Activated T-cell treated with anti-CD3 and anti-CD28 coated beads, Interleukin-2, amount 50 U/mL, for 72 hours (primary cell): ENCODE measurements at places on chromosomes 2 and 18. TPM values are rescaled to one million over a fixed set of nuclear protein-coding genes. Genes with fewer than 3 reads are reported as not detected.

Gene RRM2
- 233 TPM for total RNA-seq

DNA sequence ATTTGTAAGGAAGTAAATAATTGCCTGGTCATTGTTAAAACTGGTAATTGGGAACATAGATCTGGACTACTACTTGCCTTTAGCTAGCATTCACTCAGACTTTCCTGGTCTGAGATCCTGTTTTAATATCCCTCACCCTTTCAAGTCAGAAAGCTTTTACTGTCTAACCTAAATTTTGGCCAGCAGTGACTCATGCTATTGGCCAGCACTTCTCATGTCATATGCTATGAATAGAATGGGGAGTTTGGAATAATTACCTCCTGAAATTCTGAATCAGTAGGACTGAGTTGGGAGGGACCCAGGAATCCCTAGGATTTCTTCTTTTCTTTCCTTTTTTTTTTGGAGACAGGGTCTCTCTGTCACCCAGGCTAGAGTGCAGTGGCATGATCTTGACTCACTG lies 19.3 kb downstream of the STK36 start:
- H3K36me3 ChIP-seq = no peaks in the 10 kb centered on the region
- no peaks in the 10 kb centered on the region for H3K4me1 ChIP-seq
- no peaks in the 10 kb centered on the region for H3K27me3 ChIP-seq

Gene TUBA4B
- not detected for total RNA-seq

GRCh38 chr2:25176541-25177181 lies 8.3 kb upstream of the POMC start:
- H3K36me3 ChIP-seq = no peaks in the 10 kb centered on the region
- H3K27ac ChIP-seq = no peak overlapping the region
- H3K4me1 ChIP-seq = no peaks in the 10 kb centered on the region

DNA sequence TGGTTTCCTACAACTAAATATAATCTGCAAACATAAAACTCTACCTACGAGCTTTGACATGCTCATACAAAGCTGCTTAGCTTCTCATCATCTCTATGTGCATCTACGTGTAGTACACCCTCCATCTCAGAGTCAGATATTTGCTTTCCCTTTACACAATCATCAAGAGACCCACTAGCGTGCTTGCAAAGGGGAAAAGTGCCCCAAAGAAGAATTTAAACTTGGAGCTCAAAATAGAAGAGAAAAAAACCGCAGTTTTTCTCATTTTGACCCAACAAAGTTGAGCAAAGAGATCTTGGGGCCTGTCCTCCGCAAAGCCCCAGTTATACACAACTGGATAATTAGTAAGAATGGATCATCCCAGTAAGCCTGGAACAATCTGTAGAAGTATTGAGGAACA lies 104.1 kb downstream of the PAX3 start:
- no peaks in the 10 kb centered on the region for H3K36me3 ChIP-seq
- no peaks in the 10 kb centered on the region for H3K4me1 ChIP-seq
- no peak for DNase-seq

GRCh38 chr2:223027442-223027841 lies 24.5 kb upstream of the KCNE4 start:
- no peak overlapping the region for H3K4me3 ChIP-seq
- no peaks in the 10 kb centered on the region for H3K36me3 ChIP-seq
- DNase-seq = no peak

Gene RUFY4
- 1.9 TPM for total RNA-seq

Gene CNGA3
- total RNA-seq = not detected

DNA sequence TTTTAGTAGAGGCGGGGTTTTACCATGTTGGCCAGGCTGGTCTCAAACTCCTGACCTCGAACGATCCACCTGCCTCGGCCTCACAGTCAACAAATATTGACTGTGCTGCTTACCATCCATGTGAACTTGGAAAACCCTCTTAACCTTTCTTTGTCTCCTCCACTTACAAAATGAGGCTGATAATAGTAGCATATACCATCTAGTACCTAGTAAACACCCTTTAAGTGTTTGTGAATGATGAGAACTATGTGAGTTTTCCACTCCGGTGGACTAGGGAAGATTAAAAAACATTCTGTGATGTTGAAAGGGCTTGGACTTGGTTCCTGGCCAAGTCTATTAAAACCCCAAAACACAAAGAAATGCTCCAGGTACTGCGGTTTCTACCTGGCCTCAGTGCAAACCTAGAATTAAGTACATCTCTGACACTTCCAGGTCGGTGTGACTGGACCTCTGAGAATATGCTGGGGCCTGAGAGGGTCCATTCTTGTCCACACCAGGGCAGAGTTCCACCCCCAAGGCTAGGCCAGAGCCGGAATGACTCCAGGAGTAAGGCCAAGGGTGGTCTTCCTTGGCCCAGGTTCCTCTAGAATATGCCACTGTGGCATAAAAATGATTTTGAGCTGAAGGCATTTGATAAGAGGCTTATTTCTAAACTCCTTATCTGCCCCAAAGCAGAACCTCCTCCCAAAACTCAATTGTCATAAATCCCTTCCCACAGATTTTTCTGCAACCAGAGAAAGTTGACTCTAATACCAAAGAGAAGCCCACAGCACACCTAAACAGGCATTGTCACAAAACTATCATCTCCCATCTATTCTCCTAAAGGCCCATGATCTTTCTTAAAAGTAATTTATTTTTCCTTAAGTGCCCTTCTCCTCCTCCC lies 217.5 kb downstream of the TGIF1 start:
- no peaks in the 10 kb centered on the region for H3K27me3 ChIP-seq
- H3K27ac ChIP-seq = peak overlapping the region; percentile 19
- DNase-seq = no peak
- no peak overlapping the region for H3K4me3 ChIP-seq
- peaks cover 4% of the 10 kb centered on the region for H3K36me3 ChIP-seq

Gene CXXC1
- total RNA-seq = 103 TPM

Gene TSPYL6
- total RNA-seq = not detected

GRCh38 chr18:3704556-3705344 lies 254.8 kb downstream of the TGIF1 start:
- peaks cover 28% of the 10 kb centered on the region for H3K27me3 ChIP-seq
- no peak overlapping the region for H3K4me3 ChIP-seq
- H3K27ac ChIP-seq = no peak overlapping the region
- H3K36me3 ChIP-seq = no peaks in the 10 kb centered on the region
- no peak for DNase-seq

DNA sequence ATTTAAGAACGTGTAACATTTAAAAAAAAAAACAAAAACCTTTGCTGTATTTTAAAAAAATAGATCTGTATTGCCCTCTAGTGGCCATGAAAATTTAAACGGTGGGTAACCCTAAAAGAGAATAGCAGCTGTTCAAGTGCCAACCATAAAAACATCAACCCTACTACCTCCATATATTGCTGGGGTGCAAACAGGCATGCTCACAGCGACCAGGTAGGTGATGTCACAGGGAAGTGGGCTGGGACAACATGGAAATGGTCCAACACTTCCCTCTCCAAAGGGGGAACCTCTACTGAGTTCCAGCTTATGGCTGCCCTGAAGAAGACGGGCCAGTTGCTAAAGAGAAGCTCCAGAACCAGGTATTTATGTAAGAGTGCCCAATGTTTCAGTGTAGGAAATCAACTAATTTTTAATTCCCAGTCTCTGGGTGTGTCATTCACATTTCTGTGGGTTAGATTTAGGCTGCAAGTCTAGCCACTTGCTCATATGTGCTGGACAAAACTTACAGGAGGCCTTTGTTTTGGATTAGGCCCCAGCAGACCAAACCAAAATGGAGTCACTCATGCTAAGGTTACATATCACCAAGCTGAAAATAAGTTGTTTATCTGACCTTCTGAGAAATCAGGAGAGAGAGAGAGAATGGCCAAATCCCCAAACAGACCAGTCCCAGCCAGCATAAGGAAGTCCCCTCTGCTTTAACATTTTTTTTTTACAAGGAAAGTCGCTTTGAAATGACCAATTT lies 54.5 kb downstream of the SKA1 start:
- no peaks in the 10 kb centered on the region for H3K4me1 ChIP-seq
- H3K4me3 ChIP-seq = no peak overlapping the region
- peak; percentile 11 for DNase-seq
- peaks cover 22% of the 10 kb centered on the region for H3K27me3 ChIP-seq
- no peaks in the 10 kb centered on the region for H3K36me3 ChIP-seq
- H3K27ac ChIP-seq = no peak overlapping the region

DNA sequence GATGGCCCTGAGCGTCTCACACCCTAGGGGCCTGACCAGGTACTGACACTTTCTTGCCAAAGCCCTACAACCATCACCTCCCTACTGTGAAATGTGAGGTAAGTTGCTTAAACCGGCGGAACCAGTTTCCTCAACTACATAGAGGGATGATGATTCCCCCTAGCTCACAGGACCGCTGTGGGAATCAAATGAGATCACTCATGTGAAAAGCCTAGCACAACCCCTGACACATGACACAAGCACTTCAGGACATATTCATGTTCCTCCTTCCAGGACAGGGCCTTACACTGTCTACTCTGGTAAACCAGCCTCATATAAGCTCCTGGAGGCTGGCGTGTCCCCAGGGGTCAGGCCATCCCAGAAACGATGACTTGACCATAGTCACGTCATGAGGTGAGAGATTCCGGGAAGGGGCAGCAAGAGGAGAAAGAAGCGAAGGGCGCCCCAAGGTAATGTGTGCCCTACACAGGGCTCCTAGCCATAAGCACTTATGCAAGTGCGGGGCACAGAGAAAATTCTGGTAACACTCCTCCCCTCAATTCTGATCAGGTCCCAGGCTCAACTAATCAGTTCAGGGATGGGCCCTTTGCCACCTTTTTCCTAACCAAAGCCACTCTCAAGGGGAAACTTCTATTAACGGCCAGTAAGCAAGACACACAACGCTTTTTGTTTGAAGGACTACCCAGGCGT lies 49.5 kb downstream of the C2orf42 start:
- DNase-seq = peak; percentile 80
- peak overlapping the region; percentile 98 for H3K27ac ChIP-seq
- peak overlapping the region; percentile 94 for H3K4me3 ChIP-seq
- peaks cover 6% of the 10 kb centered on the region for H3K36me3 ChIP-seq
- H3K27me3 ChIP-seq = no peaks in the 10 kb centered on the region
- peaks cover 90% of the 10 kb centered on the region for H3K4me1 ChIP-seq

DNA sequence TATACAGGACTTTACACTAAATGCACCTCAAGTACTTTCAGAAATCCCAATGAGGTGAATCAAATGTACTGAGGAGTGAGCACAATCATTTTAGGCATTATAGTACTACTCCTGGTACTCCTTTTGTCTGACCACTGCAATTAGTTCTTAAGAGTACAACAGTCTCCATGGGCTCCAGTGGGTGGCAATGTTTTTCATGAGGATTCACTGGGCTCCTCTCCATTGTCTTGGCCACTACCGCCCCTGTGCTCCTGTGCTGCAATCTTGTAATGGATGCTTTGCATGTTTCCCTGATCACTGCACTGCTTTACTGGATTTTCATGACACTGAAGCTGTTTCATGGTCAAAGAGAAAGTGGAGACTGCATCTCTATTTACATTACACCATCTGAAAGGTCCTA lies 268.5 kb upstream of the ZSWIM2 start:
- H3K36me3 ChIP-seq = no peaks in the 10 kb centered on the region
- H3K4me1 ChIP-seq = no peaks in the 10 kb centered on the region
- no peak overlapping the region for H3K4me3 ChIP-seq
- DNase-seq = no peak
- H3K27ac ChIP-seq = no peak overlapping the region

DNA sequence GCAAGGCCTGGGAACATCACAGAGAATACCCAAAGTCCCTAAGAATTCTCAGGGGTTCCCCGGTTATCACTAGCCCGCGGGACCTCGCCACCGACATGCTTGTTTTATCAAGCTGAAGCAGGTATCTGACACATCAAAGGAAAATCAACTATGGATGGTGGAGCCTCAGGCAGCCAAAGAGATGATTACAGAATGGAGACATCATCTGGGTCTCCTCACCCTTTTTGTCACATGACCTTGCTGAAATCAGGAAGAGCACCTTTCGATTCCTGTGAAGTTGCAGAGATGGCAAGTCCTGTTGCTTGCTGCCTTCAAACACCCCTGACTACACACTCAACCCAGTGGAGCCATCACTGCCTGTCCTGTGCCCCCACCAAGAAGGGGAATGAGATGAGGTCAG lies 19.2 kb upstream of the CAB39 start:
- H3K36me3 ChIP-seq = no peaks in the 10 kb centered on the region
- DNase-seq = no peak
- no peak overlapping the region for H3K4me3 ChIP-seq
- H3K4me1 ChIP-seq = peaks cover 38% of the 10 kb centered on the region

Gene EGR4
- total RNA-seq = 2.1 TPM

Gene IGFBP2
- total RNA-seq = 7.4 TPM

Gene ATOH8
- total RNA-seq = not detected

DNA sequence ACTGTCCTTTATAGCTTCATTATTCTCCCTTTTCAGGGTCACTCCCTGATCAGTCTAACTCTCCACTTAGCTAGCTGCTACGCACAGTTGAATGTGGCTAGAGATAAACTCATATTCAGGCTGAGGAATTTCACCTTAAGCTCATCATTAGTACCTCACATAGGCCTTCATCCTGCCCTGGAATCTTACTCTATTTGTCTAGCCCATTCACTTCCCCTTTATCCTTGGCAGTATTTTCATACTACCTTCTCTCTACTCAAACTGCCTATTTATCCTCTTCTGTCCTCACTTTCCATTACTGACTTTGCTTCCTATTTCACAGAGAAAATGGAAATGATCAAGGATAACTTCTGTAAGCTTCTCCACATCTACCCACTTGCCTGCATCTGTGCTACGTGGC lies 10.6 kb upstream of the DSC2 start:
- DNase-seq = no peak
- no peak overlapping the region for H3K4me3 ChIP-seq
- H3K36me3 ChIP-seq = no peaks in the 10 kb centered on the region
- no peak overlapping the region for H3K27ac ChIP-seq
- H3K4me1 ChIP-seq = no peaks in the 10 kb centered on the region

DNA sequence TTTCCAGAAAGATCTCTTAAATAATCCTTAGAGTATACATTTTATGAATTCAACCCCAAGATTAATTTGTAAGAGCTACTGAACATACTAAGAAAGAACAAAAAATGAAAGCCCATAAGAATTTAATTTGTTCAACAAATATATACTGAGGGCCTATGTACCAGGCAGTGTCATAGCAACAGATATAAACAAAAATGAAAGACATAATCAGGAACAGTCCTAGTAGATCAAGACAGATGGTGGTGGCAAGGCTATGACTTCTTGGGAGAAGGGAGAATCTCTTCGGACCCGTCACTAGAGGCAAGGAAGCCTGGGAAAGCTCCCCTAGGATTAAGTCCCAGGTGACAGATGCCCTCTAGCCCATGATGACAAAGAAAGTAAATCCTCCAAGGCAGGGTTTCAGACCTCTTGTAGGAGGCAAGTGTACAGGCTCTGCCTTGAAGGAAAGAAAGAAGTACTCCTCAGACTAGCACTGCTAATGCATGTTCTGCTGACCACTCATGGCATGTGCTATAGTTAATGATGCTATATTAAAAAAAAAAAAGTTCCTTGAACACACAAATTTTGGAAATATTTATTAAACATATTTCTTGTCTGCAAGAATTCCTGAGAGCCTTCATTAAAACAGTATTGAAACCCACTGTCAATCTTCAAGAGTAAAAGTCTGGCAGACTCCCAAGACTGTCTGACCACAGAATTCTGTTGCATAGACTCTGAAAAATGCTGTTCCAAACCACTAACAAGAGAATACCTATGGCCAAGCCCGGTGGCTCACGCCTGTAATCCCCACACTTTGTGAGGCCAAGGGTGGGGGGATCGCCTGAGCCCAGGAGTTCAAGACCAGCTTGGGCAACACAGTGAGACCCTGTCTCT lies 31.5 kb downstream of the NOL10 start:
- no peaks in the 10 kb centered on the region for H3K27me3 ChIP-seq
- peaks cover 27% of the 10 kb centered on the region for H3K4me1 ChIP-seq
- peaks cover 9% of the 10 kb centered on the region for H3K36me3 ChIP-seq
- peak overlapping the region; percentile 52 for H3K27ac ChIP-seq
- H3K4me3 ChIP-seq = no peak overlapping the region
